ENCODE measurements at places on chromosomes 5 and 9. TPM values are rescaled to one million over a fixed set of nuclear protein-coding genes. Genes with fewer than 3 reads are reported as not detected.

DNA sequence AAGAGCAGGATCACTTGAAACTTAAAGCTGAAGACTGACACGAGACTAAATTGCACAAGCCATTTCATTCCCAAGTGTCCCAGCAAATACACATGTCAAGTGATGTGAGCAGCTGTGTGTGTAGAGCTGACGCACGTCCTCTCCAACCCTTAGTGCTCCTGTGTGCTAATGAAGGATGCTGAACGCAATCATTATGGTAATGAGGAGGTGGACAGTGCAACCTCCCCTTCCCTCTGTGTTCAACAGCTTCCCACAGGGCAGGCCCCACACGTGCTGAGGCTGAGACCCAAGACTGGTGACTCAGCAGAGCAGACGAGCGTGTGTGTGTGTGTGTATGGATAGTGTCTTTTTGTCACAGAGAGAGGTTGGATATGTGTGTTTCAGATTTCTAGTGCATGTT is 702.1 kb downstream of the SEMA5A start:
- no peak for DNase-seq

DNA sequence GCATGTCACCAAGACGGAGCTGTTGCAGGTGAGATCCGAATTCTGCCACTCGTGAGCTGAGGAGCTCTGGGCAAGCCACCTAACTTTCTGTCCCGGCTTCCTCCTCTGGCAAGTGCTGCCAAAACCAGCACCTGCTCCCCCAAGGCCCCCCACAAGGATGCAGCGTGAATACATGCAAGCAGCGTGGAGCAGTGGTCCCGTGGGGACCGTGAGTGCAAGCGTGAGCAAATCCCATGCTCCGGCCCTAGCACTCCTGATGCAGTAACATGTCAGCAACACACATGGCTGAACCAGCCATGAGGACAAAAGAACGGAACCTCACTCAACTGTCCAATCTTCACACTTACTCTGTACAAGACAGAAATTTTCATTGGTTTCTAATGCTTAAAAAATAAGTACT is 31.0 kb downstream of the NSUN2 start:
- no peak for DNase-seq

- no peak for DNase-seq
Measured at GRCh38 chr5:57705769-57706168, 223.2 kb upstream of the ACTBL2 start.

GRCh38 chr5:141618030-141618803 is 583 bp downstream of the DIAPH1 start:
- peak; percentile 72 for DNase-seq

- DNase-seq = no peak
Measured at GRCh38 chr5:13814301-13814700, 130.2 kb downstream of the DNAH5 start.

GRCh38 chr5:108003178-108003577 is 332.4 kb upstream of the EFNA5 start:
- no peak for DNase-seq

The SGCD gene
- total RNA-seq = 0.04 TPM

The BRINP1 gene
- 14.4 TPM for total RNA-seq

The UGCG gene
- total RNA-seq = 27.6 TPM

The ZBTB26 gene
- 1.9 TPM for total RNA-seq

The PLCXD3 gene
- 0.38 TPM for total RNA-seq

Data from H7 (cell line).